ENCODE measurements at places on chromosomes 3 and 15.

DNA sequence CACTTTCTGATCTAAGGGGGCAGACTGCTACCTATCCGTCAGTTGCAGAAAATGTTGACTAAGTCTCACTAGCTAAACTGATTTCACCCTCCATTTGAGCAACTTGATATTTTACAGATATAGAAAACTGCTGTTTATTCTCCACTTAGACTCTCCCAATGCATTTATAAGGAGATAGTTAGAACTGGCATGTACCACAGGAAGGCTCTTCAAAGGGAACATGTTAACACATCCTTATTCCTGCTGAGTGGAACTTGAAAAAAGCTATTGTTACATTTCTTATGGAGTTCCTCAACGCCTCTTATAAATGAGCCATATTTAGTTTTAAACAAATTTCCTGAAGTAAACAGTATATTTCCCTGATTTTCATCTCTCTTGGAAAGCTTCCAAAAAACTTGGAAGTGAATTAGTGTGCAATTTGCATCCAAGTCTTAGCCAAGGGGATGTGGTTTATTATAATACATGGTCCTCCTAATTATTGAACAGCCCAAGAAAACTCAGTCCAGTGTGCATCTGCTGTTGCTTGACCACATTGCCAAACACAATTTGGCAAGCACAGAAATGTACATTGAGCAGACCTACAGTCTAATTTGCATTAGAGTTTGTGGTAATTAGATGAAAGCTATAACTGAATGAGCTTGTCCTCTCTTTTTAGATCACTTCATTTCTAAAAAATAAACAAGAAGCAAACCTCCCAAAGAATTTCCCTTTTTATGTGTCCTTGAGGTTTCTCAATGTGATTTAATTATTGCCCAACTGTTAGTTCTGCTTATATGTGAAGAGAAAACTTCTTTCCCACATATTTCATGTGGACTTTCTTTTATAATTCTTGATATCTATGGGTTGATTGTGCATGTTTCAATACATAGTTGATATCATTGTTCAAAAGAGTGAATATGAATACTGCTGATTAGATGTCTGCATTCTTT, 72.6 kb upstream of the DPH6 start:
- no peak for DNase-seq

DNA sequence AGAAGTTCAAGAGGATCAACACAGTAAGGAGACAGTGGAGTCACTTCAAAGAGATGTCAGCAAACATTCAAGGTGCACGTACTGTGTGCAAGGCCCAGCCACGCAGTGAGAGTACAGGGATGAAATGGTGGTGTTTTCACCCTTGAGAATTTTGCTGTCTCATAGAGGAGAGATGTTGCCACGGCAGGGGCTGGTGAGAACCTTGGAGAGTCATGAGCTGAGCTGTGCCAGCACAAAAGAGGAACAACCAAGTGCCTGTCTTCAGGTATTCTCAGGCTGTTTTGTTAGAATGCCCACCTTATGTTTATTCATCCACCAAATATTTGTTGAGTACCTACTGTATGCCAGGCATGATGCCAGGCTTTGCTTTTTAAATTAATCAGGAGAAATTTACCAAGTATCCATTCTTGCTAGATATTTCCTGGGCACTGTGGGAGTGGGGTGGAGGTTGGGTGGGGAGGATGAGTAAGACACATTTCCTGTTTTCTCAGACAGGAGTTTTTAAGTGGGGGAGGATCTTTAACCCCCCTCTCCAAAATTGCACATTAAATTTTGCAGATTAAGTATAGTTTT, 72.6 kb downstream of the SLC6A11 start:
- DNase-seq = no peak

GRCh38 chr15:71800835-71801745, 9.3 kb upstream of the NR2E3 start:
- no peak for DNase-seq

GRCh38 chr15:75449585-75450306, 1.7 kb downstream of the SIN3A start:
- DNase-seq = no peak

DNA sequence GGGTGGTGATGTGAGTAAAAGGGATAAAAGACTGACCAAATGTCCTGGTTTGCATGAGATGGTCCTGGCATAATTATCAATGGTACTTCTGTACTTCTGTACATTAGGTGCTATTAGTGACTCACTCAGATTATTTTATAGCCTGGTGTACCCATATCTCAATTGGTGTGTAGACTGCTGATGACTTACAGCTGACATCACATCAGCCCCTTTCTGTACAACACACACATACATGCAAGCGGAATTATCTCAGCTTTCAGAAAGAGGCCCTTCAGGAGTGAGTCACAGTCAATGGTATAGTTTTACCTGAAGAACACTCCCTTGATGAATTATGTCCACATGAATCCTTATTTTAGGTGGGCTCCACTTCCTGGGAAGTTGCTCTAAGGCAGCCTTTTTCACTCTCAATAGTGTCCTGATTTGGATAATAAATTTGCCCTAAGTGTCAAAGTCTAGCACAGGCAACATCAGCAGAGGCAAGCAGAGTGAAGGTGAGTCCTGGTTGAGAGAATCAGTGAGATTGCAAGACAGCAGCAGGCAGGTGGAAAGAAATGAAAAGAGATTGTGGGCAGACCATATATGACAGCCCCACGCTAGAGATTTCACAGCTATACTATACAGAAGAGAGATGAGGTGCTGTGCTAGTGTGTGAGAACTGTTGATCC, 137.0 kb downstream of the ZPLD1 start:
- no peak for DNase-seq

DNA sequence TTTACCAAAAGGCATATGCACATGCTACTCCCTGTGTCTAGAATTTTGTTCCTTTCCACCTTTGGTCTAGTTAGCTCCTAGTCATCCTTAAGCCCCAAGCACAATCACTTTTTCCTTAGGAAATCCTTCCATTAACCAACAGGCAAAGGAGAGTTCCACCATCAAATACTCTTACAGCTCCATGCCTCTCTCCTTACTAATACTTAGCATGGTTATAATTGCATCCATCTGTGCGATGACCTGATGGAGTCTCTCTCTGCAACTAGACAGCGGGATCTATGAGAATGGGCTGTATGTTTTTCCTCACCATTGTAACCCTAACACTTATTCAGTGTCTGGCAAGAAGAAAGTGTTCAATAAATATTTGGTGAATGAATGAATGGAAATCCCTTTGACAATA, 69.3 kb upstream of the SMAD3 start:
- DNase-seq = no peak

DNA sequence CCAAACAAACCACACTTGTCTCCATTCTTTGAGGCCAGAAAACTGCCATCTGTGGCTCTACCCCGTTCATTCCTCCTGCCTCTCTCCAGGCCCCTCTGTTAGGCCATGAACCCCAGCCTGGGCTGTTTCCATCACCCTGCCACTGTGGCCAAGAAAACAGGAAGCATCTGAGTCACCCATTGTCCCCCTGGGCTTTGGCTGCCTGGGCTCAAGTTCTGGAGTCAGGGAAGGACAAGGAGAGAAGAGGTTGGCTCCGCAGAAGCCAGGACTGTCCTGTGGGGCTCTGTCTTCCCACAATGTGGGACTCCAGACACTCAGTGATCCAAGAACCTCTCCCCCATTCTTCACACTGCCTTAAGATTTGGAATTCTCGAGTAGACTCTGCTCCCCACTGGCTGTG, 14.8 kb upstream of the LCTL start:
- no peak for DNase-seq

DNA sequence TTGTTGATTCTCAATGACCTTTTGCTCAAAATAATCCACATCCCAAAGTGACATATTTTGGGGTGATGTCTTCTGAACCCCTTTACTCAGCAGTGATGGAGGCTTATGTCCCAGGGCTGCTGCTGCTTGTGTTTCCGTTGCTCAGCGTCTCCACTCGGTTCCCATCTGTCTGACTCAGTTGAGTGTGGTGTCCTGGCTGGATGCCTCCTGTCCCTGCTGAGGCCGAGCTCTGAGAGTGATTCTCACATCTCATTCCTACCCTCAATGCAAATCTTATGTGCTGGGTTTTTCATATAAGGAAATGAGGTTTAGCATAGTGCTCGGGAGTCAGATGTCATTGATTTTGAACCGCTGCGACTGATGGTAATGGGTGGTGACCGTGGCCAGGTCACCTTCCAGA, 247.4 kb downstream of the GABRG3 start:
- DNase-seq = no peak

GRCh38 chr15:66482539-66482938, 15.0 kb downstream of the SNAPC5 start:
- no peak for DNase-seq

DNA sequence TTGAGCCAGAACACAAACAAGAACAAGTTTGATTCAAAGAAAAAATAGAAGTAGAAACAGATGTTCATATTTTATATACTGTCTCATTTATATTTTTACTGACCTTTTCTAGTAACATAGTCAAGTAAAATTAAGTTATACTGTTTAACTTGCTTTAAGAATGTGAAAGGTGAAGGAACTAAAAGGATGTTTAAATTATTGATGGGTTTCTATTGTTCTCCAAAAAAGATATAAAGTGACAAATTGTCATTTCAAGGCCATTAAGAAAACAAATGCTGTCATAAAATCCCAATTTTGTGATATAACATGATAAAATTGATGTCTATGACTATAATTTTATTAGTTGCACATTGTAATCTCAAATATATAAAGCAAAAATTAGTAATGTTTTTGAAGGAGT, 7.3 kb downstream of the GPR149 start:
- DNase-seq = no peak

GRCh38 chr3:110413266-110413665, 658.4 kb upstream of the NECTIN3 start:
- no peak for DNase-seq

- no peak for DNase-seq
Measured at GRCh38 chr15:56053046-56053400, 59.6 kb upstream of the NEDD4 start.

- no peak for DNase-seq
Measured at GRCh38 chr3:17553080-17553479, 189.4 kb downstream of the TBC1D5 start.

GRCh38 chr3:55611121-55611520, 124.0 kb upstream of the WNT5A start:
- DNase-seq = no peak

DNA sequence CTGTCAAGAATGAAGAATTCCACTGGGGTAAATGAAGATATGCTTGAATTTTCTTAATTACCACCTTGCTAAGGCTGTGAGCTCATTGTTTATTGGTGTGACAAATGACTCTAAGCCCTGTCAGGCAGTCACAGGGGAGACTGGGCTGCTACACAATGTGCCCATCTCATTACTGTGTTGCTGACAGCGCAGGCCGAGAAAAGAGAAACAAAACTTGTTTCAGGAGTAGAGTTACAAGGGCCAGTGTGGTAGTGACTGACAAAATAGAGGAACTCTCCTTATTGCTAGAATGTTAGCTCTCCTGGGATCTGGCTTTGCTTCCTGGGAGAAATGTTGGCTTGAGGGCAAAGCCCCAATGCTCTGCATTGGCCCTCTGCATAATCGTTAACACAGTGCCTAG, 130.4 kb upstream of the CRBN start:
- DNase-seq = no peak

GRCh38 chr15:34001536-34001935, 33.2 kb downstream of the CHRM5 start:
- DNase-seq = no peak

DNA sequence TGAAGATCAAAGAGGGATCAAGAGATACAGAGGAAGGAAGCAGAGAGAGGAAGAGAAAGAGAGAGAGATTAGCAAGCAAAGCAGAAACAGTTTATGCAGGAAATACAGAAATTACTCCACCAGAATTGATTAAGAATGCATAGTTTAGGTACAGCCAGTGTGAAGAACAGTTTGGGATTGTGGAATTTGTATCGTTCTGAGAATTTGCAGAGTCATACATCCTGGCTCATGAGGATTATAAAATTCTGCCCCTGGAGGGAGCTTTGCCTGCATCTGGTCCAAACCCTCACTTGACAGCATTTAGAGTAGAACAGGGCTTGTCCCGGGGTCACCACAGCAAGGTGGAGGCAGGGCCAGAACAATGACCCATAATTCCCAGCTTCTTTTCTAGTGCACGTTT, 44.1 kb downstream of the MASP1 start:
- DNase-seq = no peak

DNA sequence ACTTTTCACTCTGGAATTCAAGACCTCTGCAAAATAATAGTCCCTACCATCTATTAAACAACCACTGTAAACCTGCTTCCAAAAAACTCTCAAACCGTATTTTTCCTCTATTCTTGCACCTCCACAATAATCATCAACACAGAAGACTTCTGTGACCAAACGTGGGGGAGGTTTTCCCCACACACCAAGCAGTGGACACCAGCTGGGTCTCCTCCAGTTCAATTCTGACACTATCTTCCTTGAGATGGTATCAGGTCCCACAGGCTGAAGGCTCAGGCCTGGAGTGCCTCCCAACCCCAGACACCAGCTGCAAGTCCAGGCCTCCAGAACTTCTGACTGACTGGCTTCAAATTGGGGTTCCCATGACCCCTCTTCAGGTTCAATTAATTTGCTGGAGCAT, 89.6 kb upstream of the RAP2B start:
- DNase-seq = no peak
